ENCODE measurements at places on chromosomes 2 and 18.

- no peak for DNase-seq
These were observed 83.5 kb upstream of the RANBP2 start for GRCh38 chr2:108635630-108636354.

DNA sequence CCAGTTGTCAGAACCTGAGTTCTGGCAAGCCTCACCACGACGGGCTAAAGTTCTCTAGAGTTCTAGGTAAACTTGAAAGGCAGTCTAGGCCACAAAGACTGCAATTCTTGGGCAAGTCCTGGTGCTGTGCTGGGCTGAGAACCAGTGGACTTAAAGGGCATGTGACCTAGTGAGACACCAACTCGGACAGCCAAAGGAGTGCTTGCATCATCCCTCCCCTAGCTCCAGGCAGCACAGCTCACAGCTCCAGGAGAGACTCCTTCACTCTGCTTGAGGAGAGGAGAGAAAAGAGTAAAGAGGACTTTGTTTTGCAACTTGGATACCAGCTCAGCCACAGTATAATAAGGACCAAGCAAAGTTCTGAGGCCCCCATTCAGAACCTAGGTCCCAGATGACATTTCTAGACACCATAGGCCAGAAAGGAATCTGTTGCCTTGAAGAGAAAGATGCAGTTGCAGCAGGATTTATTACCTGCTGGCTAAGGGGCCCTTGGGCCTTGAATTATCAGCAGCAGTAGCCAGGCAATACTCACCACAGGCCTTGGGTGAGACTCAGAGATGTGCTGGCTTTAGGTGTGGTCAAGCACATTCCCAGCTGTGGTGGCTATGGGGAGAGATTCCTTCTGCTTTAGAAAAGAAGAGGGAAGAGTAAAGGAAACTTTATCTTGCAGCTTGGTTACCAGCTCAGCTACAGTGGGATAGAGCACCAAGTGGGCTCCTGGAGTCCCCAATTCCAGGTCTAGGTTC lies 51.8 kb downstream of the UPP2 start:
- no peak for DNase-seq

DNA sequence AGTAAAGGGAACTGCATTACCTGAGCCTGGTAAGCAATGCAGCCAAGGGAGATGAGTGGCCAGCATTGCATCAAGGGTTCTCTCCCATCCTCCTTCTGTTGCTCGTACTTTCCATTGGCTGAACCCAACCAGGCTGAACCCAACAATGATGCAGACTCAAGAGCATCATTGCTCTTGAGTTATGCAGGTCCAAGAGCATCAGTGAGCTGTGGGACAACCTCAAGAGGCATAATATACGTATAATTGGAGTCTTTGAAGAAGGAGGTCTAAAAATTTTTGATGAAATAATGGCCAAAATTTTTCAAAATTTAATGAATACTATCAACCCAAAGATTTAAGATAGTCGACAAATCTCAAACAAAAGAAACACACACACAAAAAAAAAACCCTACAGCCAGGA lies 213.0 kb downstream of the RNF152 start:
- DNase-seq, result no peak

- no peak for DNase-seq
These were observed 6.3 kb downstream of the TLK1 start for GRCh38 chr2:171154348-171154747.

GRCh38 chr2:188852772-188853171 lies 121.4 kb upstream of the COL3A1 start:
- no peak for DNase-seq

GRCh38 chr2:168602846-168603401 lies 146.9 kb downstream of the CERS6 start:
- DNase-seq, result no peak

DNA sequence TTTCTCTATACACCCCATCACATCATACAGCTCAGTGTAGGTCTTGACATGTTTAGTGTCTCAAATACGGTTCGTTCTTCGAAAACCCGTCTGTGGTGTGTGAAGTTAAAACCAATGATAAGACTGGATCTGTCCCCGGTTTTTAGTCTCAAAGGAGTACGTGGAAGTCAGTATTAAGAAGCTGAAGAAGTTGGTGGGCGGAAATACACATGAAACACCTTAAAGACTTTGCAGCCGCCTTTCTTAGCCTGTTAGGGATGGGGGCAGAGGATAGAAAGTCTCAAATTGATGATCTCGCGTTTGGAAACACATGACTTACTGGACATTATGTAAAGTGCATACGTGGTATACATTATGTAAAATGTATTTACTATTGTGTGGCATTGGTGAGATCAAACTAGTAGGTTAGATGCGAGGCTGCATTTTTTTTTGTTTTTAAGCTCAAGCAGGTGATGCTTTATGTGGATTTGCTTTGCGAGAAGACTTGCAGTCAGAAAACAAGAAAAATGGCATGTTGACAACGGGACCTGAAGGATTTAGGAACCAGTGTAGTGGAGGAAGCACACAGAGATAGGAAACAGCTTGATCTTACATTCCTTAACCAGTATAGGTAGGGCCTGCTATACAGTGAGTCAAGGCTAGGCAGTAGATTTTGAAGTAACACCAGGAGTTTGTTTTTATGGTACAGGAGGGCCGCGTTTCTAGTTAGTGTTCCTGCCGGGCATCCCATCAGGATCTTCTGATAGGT lies 1.2 kb downstream of the CNOT11 start:
- no peak for DNase-seq

DNA sequence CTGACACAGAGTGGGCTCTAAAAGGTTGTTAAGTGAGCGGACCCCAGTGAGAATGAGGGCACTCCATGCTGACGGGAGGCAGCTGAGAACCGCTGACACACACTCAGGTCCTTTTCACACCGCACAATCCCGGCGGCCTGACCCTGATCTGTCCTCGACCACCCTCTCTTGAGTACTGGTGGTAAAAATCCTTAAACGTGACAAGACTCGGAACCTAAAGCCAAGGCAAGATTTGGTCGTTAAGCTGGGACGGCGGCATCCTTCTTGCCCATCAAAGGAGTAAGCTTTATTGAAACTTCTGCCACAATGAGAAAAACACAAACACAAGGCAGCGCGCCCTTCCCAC lies 569 bp downstream of the TMX3 start:
- no peak for DNase-seq

GRCh38 chr2:122873951-122874350 lies 1118.5 kb downstream of the TSN start:
- DNase-seq, result no peak

Data from stimulated activated CD4-positive, alpha-beta T cell treated with anti-CD3 and anti-CD28 coated beads, Interleukin-1b, Interleukin-23, amount 100 ng/mL, for 1 hour (primary cell).